ENCODE measurements at places on chromosomes 2 and 18.
A peak's percentile ranks its signal among the peaks of the same experiment; 100 is the strongest.

DNA sequence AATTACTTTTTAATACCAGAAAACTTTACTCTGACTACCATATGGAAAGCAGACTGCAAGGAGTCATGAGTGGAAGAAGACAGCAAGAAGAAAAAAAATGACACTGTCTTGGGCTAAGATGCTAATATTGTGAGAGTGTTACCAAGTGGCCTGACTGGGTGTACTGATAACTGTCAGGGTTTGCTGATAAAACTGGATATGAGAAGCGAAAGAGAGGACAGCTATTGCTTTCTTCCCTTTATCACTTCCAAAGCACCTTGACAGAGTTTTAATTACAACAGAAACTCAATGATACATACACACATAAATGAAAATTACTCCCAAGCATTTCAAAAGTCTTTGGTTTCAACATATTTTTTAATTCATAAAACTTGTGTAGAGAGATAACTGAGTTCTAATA lies 368.5 kb downstream of the ZEB2 start:
- DNase-seq, result no peak

DNA sequence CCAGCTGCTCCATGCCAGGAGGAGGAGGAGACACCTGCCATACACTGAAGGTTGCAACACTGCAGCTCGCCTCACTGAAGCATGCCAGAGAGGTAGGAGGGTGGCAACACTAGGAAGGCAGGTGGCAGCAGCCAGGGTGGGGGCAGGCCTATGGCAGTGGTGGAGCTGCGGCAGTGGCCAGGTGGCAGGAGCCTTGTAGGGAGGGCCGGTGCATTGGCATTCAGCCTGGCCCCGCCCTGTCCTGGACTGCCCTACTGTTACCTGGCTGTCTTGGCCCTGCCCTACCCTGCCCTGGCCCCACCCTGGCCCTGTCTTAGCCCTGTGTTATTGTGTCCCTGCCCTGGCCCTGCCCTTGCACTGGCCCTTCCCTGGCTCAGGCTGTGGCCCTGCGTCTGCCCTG lies 7.4 kb upstream of the ANKRD62 start:
- DNase-seq, result no peak

DNA sequence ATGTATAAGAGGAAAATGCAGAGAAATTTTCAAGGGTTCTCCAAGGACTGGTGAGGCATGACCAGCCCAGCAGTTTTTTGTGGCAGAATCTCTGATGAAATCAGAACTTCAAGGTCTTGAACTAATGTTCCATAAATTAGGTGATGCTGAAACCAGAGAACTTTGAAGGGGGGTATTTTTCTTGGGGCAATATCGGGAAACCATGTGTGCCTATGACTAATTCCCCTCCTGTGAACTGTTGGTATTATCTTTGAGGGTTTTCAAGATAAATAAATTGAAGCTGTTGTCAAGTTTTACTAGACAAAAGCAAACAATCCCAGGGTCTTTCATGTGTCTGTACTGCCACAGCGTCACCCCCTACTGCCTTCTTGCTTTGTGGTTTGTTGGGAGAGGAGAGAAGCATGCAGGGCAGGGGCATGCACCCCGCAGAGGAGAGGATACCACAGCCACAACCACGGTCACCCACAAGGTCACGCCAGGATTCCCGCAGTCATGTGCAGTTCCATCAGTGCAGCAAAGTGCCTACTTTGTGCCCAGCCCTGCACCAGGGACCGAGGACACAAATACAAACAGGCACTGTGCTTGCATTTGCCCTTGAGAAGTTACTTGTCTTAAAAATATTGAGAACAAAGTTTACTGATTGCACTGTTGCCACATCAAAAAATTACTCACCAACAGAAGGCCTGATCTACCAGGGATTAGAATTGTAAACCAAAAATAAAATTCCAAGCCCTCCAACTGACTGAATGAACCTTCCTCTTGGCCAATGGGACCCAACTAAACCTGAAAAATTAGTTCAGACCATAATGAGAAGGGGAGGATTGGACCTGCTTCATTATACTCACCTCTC lies 413.3 kb upstream of the TRIB2 start:
- DNase-seq, result no peak

- no peak for DNase-seq
Observed at GRCh38 chr18:68780802-68781635, 16.9 kb upstream of the CCDC102B start.

GRCh38 chr18:74528478-74528877 lies 5.8 kb upstream of the CNDP1 start:
- no peak for DNase-seq

GRCh38 chr18:79093986-79094385 lies 24.8 kb downstream of the ATP9B start:
- no peak for DNase-seq

DNA sequence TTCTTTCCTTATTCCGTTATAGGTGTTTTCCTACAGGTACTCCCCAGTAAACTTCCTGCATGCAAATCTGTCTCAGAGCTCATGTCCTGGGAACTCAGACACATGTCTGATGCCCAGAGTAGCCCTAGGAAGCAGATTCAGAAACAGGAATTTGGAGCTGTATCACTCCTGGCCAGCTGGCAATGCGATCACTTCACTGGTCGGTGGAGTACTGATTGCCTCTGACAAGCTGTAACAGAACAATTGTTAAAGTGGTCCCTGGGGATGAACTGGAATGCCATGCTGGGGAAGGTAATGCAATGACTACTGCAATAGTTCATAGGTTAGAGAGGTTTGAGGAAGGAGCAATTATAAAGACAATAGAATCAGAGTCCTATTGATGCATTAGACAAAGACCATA lies 131.6 kb upstream of the DOCK10 start:
- DNase-seq, result no peak

GRCh38 chr2:193808877-193809276 lies 1614.1 kb upstream of the TMEFF2 start:
- no peak for DNase-seq

- no peak for DNase-seq
Observed at GRCh38 chr2:2919026-2919425, 458.6 kb downstream of the EIPR1 start.

GRCh38 chr2:6993229-6993640 lies 76.0 kb downstream of the RNF144A start:
- no peak for DNase-seq

DNA sequence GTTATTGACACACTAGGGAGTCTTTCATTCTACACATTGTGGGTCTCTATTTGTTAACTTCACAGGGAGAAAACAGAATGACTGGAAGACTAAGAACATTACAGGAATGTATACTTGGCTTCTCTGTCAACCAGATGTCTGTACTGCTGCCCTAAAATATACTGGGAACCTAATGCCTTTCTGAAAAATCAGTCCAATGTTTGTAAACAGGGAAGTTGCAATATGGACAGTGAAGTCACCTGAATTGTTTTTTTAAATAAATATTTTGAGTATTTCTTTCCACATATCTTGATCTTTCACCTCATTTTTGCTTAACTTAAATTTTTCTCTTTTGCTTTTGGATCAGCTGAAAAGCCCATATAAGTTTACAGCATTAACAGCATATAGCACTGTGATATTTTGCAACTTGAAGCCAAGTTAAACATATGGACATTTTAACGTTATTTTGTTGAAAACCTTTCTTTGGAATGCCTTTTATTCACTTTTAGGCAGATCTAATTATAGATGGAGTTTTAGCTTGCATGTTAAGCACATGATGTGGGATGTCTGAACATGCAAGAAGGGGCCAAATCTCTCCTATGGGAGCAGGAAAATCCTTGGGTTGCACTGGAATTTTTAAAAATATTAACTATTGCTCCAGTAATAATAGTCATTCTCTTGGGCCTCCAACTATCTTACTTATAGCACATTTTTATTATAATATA lies 137.7 kb upstream of the TWIST2 start:
- peak; percentile 20 for DNase-seq

DNA sequence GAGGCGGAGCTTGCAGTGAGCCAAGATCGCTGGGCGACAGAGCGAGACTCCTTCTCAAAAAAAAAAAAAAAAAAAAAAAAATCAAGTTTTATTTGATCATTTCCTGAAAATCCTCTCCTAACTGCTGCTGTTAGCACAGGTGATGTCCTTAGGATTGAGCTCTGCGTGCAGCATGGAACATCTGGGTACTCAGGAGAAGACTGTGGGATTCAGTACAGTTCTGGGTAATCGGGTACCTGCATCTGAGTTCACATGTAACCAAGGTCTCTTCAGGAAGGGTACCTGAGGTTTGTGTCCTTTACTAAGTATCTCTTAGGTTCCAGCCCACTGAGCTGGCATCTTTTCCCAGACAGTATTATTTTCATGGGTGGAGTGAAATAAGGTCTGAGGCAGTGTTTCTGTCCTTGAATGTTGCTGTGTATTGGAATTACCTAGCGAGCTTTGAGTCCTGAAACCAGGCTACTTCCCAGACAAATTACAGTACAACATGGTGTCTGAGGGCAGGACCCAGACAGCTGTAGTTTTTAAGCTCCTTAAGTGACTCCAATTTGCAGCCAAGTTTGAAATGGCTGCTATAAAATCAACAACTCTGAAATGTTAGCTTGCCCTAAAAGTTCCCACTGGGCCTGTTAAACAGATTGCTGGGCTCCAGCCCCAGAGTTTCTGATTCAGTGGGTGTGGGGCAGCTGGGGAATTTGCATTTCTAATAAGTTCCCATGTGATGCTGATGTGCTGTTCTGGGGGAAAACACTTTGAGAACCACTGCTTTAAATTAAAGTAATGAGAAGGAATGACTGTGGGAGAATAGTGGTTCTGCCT lies 120.5 kb downstream of the PMAIP1 start:
- DNase-seq, result no peak

GRCh38 chr2:203886661-203887151 lies 19.1 kb downstream of the CTLA4 start:
- no peak for DNase-seq

DNA sequence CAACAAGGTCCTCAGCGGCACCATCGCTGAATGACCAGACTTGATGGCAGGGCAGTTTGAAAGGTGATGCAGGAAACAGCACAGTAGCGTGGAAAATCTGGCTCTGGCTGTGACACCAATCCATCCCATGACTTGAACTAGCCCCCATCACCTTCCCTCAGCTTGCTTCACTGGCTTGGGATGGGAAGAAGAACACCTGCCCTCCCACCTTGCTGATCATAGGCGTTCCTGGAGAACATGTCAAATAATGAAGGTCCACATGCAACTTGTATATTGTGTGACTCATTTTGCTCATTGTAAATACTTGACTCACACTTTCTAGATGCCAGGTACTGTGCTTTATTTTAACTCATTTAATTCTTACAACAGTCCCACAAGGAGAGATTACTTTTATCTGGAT lies 292.4 kb upstream of the SPRED2 start:
- no peak for DNase-seq

- no peak for DNase-seq
Observed at GRCh38 chr2:65489269-65489668, 56.9 kb upstream of the SPRED2 start.
